HT1080 (cell line): ENCODE measurements at places on chromosomes 4 and X. TPM values are rescaled to one million over a fixed set of nuclear protein-coding genes. Genes with fewer than 3 reads are reported as not detected.

Gene UCHL1
- not detected in 2 replicates for total RNA-seq

Gene CACNA1F
- not detected in 2 replicates for total RNA-seq

Gene IL15
- total RNA-seq, result 2.8 and 3.4 TPM in 2 replicates

Gene NALF2
- 3.4 and 5.0 TPM in 2 replicates for total RNA-seq

Gene GPR143
- total RNA-seq, result 0.59 and 2.1 TPM in 2 replicates

Gene CCDC149
- total RNA-seq, result 0.64 and 1.0 TPM in 2 replicates

Gene CETN2
- total RNA-seq, result 19.4 and 21.0 TPM in 2 replicates
